Stimulated activated CD8-positive, alpha-beta memory T cell treated with anti-CD3 and anti-CD28 coated beads, Interleukin-4, amount 100 ng/mL, for 1 hour (primary cell): ENCODE measurements at places on chromosomes 12 and 14.

- no peak for DNase-seq
Measured at GRCh38 chr14:38578278-38578681, 322.4 kb upstream of the CLEC14A start.

DNA sequence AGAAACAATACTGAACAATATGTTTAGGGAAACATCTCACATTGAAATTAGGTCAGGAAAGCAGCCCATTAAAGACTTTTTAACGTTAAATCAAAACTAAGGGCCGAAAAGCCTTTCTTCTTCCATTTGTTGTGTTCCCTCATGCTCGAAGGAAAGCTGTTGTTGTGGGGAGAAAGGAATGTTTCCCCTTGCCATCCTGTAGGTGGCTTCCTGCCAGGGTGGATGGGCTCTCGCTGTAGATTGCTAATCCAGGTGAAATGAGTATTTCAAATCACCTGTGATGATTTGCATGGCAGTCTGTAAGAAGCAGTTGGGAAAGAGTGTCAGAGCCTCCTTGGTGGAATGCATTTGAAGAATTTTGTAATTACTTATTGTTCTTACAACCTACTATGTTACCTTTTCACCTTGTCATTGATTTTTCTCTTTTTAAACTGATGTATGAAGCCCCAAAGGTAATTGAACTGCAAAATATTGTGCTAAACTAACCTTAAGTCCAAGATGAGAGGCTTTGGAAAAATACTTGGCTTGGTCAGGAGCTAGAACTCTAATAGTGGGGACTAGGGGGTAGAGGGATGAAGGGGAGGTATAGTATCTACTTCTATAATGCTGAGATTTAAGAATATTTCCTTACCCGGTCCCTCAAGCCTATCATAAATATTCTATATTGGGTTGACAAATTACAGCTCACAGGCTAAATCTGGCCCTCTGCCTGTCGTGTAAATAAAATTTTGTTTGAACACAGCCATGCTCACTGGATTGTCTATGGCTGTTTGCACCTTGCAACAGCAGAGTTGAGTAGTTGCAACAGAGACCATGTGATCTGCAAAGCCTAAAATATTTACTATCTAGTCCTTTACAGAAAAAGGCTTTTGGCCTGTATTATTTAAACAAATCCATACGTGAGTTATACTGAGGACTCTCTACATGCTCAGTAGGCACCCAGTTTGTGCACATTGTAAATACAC lies 7.7 kb upstream of the DCP1B start:
- DNase-seq: no peak

GRCh38 chr12:77882709-77883108 lies 52.0 kb downstream of the NAV3 start:
- DNase-seq: no peak

DNA sequence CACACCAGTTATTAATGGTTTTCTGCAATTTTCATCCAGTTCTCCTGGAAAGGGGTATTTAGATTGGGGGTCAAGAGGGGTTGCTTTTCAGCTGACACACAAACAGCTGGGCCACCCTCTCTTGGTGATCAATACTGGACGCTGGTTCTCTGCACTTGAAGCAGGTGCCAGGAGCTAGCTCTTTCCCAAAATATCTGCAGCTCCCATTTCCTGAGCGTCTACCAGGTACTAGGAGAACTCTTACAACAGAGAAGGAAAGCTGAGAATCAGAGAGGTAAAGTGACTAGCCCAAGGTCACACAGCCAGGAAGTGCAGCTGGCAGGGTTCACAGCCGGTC lies 1.2 kb downstream of the TESC start:
- no peak for DNase-seq

DNA sequence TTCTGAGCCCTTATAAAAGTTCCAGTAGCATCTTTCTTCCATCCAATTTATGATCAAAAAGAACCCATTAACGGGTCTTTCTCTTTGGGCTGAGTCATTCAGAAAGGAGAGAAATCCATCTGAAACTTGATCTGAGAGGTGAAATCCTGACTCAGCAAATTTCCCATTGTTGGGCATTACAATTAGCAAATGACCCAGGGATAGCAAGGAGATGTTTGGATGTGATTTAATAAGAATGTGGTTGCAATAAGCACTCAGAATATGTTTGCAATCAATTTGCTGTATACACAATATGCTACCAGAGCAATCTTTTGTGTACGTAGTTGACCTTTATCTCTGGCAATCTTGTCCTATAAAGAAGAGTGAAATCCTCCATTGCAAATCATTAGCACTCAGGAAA lies 122.7 kb downstream of the CCDC60 start:
- DNase-seq: no peak

GRCh38 chr12:107522692-107523477 lies 162.7 kb upstream of the PWP1 start:
- DNase-seq: no peak

- no peak for DNase-seq
Measured at GRCh38 chr12:87270919-87271318, 758.3 kb downstream of the C12orf50 start.

DNA sequence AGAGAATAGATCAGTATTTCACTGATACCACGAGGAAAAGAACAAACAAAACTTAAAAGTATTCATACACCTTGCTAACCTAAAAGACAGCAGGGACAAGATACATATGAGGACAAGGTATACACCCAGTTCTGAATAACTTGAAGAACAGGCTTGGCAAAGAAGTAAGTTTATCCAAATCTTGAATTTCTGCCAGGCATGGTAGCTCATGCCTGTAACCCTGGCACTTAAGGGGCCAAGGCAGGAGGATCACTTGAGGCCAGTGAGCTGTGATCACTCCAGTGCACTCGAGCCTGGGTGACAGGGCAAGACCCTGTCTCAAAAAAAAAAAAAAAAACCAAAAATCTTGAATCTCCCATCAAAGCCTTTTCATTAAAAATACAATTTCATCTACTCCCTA lies 25.0 kb downstream of the EIF2S1 start:
- DNase-seq: no peak

DNA sequence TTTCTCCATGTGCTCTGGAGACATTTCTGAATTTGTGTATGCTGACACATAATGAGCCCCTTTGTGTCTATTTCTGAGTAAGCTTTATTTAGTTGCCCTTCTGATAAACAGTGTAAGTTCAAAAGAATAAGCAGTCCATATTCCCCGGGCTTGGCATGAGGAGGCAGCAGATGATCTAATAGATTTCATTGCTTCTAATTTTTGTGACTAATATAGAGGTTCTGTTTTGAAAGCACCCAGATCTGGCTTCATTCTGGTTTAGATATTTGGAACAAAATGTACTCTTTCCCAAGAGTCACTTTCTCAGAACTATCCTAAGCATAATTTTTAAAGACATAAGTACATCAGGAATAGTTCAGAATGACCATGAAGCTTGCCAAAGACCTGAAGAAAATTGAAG lies 290.9 kb downstream of the BTG1 start:
- DNase-seq: no peak

GRCh38 chr12:42607584-42608058 lies 18.1 kb upstream of the PRICKLE1 start:
- no peak for DNase-seq

GRCh38 chr14:90498198-90498597 lies 101.4 kb downstream of the CALM1 start:
- DNase-seq: no peak
